ENCODE measurements at places on chromosomes 16 and 17.

- DNase-seq, result peak; percentile 40
Observed at GRCh38 chr16:27685807-27686206, 135.9 kb downstream of the KATNIP start.

DNA sequence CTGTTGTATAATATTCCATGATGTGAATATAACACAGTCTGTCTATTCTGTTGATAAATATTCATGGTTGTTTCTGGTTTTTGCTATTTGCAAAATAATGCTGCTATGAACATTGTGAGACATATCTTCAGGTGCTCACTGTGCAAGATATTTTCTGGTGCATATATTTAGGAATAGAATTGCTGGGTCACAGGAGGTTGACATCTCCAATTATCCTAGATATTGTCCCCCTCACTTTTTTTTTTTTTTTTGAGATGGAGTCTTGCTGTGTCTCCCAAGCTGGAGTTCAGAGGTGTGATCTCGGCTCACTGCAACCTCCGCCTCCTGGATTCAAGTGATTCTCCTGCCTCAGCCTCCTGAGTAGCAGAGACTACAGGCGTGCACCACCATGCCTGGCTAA, 14.5 kb upstream of the MYO18A start:
- no peak for DNase-seq

DNA sequence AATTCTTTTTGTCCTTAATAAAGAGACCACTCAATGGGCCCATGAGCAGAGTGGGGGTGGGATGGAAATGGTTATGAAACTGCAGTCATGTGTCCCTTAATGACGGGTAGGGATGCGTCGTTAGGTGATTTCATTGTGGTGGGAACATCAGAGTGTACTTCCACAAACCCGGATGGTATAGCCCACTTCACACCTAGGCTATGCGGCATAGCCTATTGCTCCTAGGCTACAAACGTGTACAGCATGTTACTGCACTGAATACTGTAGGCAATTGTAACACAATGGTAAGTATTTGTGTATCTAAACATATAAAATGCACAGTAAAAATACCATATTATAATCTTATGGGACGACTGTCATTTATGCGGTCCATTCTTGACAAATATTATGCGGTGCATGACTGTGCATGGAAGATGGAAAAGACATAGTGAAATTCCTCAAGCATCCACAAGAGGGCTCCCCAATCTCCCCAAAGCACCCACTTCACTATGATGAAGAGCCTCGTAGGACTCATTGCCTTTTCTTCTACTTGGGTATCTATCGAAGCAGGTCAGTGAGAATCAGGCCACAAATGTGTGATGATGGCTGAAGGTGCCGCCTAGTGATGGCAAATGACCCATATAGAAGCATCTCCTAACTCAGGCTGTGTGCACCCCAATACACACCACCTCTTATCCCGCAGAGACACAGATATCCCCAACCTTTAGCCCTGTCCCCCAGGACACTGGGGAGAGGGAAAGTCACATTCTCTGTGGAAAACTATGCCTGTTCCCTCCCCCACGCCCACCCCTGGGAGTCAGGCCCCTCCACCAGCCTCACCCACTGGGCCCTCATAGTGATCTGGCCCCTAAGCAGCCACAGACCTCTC, 43.5 kb downstream of the TBX21 start:
- peak; percentile 64 for DNase-seq

DNA sequence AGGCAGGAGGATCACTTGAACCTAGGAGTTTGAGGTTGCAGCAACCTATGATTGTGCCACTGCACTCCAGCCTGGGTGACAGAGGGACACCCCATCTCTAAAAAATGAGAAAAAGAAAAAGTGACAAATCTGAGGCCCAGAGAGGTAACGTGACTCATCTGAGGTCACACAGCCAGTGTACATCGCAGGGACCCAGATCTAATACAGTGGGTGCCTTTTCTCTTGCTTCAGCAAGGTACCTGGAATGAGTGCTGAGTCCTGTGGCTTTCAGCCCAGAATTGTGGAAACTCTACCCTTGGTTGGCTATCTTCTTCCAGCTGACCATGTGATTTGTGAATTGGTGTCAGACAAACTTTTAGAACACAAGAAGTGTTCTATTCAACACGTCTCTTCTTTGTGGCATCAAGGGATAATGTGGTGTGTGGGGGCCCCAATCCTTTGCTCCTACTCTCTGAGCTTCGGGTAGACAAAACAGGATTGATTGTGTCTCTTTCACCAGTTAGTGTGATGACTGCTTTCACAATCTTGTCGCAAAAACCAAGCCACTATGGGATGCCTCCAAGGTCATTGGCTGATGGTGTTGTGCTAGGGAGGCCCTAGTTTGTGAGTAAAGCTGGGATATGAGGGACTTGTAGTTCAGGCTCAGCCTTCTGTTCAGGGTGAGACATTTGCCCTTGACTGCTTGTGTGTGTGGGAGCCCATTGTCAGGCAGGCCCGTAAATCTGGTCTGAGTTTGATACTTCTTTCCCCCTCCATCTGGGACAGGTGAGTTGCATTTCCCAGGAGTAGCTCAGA, 71.0 kb downstream of the MSI2 start:
- no peak for DNase-seq

DNA sequence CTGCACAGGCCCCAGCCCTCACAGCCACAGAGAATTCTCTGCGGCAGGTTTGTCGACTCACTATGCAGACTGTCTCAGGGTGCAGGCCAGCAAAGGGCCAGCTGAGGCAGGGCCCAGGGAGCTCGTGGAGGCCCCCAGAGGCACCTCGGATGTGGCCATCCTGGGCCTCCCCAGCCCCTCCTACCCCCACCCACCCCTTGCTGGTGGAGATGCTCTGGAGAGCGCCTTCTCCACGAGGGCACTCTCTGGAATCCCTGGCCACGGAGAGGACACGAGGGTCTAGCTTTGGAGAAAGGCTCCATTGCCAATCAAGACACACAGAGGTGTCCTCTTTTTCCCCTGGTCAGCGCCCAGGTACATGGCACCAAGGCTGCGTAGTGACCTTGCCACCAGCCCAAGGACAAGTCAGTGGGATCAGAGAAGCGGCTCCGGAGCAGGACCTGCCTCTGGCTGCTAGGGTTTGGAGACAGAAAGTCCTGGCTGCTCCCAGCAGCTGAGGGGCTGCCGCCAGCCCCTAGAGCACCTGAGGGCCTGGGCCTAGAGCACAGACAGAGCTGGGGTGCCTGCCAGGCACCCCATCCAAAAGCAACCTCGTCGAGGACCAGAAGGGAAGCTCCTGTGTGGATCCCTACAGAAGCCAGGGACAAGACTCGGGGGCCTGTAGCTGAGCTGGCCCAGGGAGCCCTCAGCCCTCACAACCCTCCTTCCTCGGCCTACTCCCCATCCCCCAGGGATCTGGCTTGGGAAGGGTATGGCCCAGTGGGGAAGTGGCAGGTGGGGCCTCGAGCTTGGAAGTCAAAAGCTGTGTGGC, 18.7 kb downstream of the ARL2BP start:
- DNase-seq, result no peak
